Stimulated activated CD4-positive, alpha-beta T cell treated with anti-CD3 and anti-CD28 coated beads, Interleukin-2, amount 100 ng/mL, for 48 hours (primary cell): ENCODE measurements at places on chromosomes 12 and 14.

GRCh38 chr12:47190271-47190750 lies 110.6 kb upstream of the AMIGO2 start:
- DNase-seq: no peak

DNA sequence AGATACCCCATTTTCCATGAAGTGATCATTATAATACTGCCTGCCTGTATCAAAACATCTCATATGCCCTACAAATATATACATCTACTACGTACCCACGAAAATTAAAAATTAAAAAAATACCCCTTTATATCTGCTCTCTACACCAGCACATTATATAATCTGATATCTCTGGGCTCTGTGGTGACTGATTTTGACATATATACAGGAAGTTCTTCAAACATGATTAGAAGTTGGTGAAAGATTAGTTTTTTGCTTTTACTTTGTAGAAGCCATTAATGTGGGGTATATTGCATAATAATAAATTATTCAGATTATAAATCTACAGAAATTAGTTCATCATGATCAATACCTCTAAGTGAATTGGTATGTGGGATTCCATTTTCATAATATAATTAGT lies 126.7 kb upstream of the MDM1 start:
- DNase-seq: no peak

DNA sequence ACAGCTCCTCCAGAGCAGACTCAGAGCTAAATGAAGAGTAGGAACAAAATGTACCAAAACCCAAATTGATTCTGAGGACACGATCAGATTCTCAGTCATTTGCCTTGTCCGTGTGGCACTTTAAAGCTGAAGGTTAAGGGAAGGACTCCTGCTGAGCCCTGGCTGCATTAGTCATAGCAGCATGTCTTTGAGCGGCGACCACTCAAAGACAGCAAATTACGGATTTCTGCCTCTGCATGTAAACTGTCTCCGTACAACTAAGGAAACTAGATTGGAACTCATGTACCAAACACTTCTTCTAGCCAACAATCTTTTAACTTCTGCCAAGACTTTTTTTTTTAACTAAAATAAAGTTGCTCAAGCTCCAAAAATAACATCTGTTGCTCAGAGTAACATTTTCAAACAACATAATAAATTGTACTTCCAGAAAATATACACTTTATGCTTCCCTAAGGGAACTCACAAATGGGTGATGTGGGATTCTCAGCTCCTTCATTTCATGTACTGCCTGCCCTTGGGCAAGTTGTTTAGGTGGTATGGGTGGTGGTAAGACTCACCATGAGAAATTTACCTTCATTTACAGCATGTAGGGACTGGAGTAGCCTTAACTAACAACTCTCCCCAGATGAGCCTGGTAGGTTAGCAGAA lies 56.1 kb downstream of the RERG start:
- no peak for DNase-seq

- DNase-seq: no peak
Measured at GRCh38 chr12:50661300-50662115, 102.4 kb upstream of the ATF1 start.

GRCh38 chr14:64191756-64192155 lies 102.4 kb downstream of the ESR2 start:
- DNase-seq: no peak
